Activated CD8-positive, alpha-beta T cell treated with anti-CD3 and anti-CD28 coated beads, Interleukin-2, amount 10 ng/mL, durations not matched to agents 7 days and 5 days (primary cell): ENCODE measurements at places on chromosomes 11 and 22. TPM values are rescaled to one million over a fixed set of nuclear protein-coding genes. Genes with fewer than 3 reads are reported as not detected.

The E2F8 gene
- total RNA-seq, result 44.4 TPM

The DRD2 gene
- not detected for total RNA-seq

The KCNK7 gene
- 0.95 TPM for total RNA-seq

The RCOR2 gene
- total RNA-seq, result 0.55 TPM

- no peak for DNase-seq
Measured at GRCh38 chr11:132977241-132977640, 555.1 kb downstream of the OPCML start.

DNA sequence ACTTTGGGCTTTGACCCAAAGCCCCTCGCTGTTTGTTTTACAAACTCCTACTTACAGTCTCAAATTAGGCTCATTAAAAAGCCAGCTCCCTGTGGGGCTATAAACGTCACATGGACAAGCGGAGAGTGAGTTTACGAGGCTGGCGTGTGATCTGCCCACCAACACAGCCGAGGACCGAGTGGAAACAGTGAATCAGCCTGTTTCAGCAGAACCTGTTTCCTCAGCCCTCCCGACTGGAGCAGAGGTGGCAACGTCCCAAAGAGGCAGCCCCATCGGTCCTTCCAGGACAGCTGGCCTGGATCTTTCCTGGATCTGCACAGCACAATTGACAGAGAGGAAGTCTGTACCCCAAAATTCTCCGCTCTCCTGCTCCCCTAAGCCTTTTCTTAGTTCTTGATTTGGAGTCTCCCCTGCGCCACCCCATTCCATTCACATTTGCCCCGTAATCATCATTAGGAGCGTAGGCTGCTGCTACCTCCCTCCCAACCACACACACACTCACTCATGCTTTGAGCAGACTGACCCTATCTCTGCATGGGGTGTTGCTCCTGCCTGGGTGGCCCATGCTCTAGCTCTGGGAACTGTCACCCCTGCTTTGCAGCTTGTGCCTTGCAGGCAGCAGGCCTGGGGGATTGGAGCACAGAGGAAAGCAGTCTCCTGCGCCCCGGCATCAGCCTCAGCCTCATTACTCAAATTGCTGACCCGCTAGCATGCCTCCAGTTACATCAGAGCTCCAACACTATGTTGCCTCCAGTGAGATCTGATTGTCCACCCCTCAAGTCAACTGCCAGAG is 117.8 kb downstream of the NAT10 start:
- no peak for DNase-seq

- no peak for DNase-seq
Measured at GRCh38 chr11:10540546-10540914, 457 bp downstream of the RNF141 start.
